ENCODE measurements at places on chromosomes 16 and 17.
A peak's percentile ranks its signal among the peaks of the same experiment; 100 is the strongest.

DNA sequence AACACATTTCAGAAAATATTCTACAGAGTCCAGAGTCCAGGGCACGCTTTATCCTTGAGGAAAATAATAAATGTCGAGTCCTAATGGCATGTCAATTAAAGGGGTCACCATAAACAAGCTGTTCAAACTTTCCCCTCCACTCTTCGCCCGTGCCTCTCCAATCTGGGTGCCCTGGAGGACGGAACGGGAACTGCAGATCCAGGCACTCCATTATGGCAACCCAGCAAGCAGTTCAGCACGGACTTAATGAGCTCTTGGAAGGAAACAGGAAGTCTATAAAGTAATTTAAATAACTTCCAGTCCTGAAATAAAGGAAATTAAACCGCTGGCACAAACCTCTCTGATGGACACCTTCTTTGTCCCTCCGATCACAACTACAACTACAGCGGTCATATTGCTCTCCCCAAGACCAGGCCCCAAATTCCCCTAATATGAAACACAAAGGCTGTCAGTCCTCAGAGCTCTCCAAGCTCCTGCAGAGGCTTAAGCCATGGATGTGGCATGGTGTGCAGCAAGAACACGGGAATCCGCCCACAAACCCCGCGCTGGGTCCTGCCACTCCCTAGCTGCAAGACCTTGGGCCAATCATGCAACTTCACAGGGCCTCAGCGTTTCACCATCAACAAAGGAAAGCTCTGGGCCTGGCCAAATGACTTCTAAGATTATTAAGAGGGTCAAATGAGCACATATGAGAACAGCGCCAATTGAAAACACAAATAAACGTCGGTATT, 52.6 kb downstream of the ZFHX3 start:
- DNase-seq = peak; percentile 34

- no peak for DNase-seq
Measured at GRCh38 chr17:50445730-50446325, 19.8 kb downstream of the ACSF2 start.

DNA sequence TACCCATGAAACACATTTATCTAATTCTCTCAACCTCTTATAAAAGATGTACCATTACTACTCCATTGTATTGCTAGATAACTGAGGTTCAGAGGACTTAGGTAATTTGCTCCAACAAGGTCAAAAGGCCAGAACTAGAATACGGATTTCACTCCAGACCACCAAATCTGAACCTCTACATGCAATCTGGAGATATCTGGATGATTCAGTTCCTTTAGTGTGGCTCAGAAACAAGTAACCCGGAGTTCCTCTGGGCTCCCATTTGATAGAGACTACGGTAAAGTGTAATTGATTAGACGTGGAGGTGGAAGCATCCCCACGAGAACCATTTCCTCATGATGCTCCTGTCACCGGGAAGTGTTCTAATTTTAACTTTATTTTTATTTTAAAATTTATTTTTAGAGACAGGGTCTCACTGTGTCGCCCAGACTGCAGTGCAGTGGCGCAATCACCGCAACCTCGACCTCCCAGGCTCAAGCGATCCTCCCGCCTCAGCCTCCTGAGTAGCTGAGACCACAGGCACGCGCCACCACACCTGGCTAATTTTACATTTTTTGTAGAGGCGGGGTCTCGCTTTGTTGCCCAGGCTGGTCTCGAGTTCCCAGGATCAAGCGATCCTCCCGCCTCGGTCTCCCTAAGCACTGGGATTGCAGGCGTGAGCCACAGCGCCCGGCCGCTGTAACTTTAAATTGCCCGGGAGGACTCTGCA, 608 bp upstream of the COX10 start:
- DNase-seq = no peak

DNA sequence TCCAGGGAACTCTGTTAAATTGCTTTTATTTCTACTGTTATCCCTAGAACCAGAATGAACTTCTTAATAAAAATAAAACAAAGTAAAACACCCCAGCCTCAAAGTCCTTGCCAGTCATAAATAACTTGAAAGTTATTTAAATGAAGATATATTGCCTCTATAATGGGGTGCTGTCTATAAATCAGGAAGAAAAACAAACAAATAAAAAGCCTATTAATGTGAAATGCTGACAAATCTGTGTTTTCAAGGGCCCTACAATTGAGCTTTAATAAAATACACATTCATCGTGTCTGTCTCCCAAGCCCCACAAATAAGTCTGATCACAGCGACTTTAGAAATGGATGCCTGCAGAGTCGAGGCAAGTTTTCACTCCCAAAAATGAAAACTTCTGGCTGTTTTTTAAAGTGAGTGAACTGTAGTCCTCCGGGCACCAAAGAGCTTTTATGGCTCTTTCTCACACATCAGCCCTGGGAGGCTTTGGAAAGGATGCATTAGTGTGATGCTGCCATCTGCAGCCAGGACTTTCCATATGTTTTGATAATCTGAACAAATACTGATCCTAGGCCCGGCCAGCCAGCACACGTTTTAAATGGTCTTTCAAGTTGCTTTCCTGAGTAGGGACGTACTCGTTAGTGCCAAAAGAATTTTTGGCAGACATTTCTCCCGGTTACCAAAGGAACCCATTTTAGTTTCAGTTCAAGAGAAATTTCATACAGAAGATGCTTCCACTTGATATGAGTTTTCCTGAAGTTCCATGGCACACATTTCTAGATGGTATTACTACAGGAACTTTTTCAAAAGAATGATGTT, 16.3 kb downstream of the NACA2 start:
- DNase-seq = no peak

- DNase-seq = no peak
Measured at GRCh38 chr17:11285946-11286345, 44.9 kb downstream of the SHISA6 start.

- DNase-seq = no peak
Measured at GRCh38 chr17:31724619-31725018, 134.4 kb downstream of the COPRS start.

DNA sequence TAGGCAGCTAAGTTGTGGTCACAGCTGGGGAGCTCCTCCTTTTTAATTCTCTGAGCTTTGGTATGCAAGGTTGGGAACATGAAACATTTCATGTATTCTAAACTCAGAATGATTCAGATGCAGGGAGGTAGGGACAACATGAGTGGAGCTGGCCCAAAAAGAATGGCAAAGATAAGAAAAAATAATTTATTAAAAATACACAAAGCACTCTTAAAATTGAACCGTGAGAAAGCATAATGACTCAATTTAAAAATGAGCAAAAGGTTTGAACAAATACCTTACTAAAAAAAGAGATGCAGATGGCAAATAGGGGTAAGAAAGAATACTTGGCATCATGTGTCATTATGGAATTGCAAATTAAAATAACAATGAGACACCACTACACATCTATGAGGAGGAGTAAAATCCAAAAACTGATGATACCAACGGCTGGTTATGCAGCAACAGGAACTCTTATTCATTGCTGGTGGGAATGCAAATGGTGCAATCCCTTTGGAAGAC, 175.6 kb upstream of the IRX3 start:
- DNase-seq = no peak

GRCh38 chr17:7704601-7705268, at the start of gene EFNB3:
EFNB3 (plus strand) TSS chr17:7705202; CDS start chr17:7705599, 397 bp downstream.
- DNase-seq = no peak

GRCh38 chr16:1465567-1465915, 9.3 kb downstream of the CLCN7 start:
- DNase-seq = no peak

DNA sequence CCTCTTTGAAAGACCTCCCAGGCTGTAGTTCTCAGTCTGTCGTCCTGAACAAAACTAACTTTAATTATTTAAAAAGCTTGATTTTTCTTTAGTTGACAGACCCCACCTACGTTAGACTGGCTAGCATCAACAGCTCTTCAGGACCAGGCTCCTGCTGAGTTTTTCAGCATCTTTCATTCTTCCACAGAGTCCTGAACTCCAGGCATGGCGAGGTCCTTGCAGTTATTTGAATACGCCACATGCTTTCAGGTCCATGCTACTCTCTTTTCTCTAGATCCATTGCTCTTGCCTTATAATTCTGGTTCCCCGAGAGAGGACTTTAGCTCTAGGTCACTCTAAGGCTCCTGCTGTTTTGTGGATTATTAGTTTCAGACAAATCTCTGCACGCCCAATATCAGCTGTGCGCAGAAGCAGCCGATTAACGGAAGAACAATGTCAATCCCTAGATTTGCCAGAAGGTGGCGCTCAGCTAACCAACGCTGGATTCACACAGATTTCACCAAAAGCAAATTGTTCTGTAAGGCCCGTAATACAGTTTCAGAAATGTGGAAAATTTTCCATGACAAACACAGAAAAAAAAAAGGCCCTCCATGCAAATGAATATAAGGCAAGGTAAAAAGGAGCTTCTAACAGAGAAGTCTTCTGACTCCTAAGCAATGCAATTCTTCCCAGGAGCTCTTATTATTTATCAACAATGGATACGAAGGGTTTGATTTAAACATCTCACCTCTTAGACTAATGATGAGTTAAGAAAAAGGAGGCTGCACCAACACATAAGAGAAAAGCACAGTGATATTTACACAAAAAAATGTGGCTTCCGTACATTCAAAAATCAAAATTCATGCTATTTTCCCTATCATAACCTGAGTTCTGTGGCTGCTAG, 33.5 kb upstream of the BCO1 start:
- peak; percentile 66 for DNase-seq

DNA sequence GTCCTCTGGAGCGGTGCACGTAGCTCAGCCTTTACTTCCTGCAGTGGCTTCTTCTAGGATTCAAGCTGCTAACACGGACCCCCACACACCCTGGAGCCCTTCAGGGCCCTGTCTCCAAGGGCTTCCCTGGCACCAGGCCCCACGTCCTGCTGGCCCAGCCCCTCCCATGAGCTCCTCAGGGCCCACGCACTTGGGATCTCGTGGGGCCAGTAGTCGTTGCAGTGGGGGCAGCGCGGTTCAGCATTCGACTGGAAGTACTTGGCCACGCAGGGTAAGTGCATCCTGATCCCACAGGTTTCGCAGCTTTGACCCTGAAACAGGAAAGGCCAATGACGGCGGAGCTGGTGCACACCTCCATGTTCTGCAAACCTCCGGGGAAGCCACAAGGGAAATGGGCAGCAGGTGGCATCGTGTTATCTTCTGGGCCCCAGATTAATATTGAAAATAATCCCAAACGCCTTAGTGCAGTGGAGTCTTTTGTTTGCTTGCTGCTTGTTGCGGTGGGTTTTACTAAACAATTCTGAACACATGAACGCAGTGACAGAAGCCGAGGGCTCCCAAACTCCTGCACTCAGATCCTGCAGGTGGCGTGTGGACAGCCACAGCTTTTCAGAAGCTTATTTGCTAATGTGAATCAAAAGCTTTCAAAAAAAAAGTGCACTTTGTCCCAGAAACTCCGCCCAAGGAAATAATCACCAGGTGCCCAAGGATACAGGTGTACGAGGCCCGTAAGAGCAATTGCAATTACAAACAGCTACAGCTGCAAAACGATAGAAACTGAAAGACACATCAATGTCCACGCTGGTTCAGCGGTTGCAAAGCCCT, 22.4 kb downstream of the KDM8 start:
- no peak for DNase-seq

DNA sequence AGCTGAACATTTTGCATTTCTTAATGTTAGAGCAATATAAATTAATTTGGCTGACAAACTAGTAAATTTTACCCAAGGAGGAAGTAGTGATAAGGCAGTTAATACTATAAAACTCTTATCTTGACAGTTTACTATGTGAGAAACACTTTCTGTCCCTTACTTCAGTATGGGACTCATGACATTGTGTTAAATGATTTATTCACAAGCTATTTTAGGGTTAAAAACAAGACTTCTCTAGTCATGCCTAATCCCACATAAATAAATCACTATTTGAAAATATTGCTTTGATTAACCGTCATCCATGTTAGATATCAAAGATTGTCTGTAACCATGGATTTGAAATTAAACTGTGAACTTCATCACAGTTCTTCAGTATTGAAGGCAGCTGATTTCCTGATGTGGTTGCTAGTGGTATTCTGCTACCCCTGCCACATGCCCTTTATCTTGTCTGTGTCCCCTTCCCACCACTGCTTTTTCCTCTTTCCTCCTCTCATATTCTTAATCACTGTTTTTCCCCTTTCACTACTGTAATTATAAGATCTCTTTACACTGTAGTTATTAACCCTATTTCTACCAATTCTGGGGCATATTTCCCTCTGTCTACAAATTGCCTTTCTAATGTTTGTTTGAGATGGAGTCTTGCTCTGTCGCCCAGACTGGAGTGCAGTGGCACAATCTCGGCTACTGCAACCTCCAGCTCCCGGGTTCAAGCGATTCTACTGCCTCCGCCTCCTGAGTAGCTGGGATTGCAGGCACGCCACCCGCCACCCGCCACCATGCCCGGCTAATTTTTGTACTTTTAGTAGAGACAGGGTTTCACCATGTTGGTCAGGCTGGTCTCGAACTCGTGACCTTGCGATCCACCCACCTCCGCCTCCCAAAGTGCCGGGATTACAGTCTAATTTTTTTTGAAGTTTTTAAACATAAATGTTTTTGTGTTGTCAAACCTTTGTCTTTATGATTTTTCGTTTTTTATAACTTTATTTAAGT, 95.6 kb downstream of the STXBP4 start:
- DNase-seq = no peak

- no peak for DNase-seq
Measured at GRCh38 chr16:82152641-82153112, 17.3 kb downstream of the MPHOSPH6 start.

DNA sequence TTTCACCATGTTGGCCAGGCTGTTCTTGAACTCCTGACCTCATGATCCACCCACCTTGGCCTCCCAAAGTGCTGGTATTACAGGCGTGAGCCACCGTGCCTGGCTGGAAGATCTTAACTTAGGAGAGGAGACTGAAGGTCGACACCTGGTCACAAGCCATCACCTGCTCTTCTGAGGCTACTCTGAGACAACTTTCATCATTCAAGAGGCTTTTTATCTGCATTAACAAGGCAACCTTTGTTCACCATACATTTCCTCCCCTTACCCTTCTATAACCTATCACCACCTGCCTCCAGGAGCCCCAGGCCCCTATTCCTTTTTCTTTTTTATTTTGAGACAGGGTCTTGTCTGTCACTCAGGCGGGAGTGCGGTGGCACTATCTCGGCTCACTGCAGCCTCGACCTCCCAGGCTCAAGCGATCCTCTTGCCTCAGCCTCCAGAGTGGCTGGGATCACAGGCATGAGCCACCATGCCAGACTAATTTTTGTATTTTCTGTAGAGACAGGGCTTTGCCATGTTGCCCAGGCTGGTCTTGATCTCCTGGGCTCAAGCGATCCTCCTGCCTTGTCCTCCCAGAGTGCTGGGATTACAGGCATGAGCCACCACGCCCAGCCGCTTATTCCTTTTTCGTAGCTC, 6.2 kb downstream of the LITAF start:
- DNase-seq = no peak

- no peak for DNase-seq
Measured at GRCh38 chr16:64866021-64866420, 255.8 kb downstream of the CDH11 start.

Measured in activated CD4-positive, alpha-beta T cell treated with anti-CD3 and anti-CD28 coated beads for 48 hours (primary cell).